ENCODE measurements at places on chromosomes 1 and 21. TPM values are rescaled to one million over a fixed set of nuclear protein-coding genes. Genes with fewer than 3 reads are reported as not detected.

The C1orf185 gene
- not detected for total RNA-seq

The MYBPH gene
- total RNA-seq, result not detected

The KCNE1 gene
- total RNA-seq, result 0.23 TPM

The NPPA gene
- not detected for total RNA-seq

The KCNJ15 gene
- total RNA-seq, result 0.61 TPM

The ST6GALNAC5 gene
- total RNA-seq, result 0.17 TPM

The AMY1C gene
- total RNA-seq, result not detected

The NRIP1 gene
- total RNA-seq, result 28.4 TPM

DNA sequence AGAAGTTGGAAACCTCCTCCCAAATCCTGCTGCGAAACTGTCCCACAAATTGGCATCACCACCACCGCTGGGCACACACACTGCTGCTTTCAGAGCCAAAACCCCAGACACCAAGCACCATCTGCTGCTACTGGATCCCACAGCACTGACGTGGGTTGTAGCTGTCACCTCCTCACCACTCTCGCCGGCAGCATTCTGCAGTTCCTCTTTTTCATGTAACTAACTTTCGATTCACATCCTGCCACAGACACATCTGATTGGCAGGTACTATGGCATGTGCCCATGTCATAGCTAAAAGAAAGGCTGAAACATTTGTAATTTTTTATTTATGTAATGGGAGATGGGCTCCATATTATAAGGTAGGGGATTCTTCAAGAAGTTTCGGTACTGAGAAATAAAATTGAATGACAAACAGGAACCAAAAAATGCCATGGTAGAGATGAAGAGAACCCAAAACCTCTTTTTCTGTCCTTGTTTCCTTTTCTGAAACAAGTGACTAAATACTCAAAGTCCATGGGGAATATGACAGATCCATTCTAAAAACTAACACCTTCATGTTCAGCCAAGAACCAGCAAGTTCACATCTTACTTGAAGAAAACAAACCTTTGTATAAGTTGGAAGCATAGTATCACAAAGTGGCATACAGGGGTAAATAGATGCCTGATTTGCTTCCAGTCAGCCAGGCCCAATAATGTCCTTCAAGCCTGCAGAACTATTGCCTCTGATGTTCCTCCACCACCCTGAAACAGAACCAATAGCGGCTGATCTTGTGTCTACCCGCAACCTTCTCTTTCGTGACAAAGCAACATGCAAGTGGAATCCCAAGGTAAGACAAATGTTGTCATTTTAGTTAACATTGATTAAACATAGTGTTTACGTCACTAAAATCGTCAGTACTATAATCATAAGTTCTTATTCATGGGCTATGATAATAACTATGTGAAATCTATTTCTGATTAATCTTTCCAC is 26.6 kb upstream of the RGS13 start:
- no peak for DNase-seq

- no peak for DNase-seq
These were observed 2.6 kb upstream of the TNNI1 start for GRCh38 chr1:201424146-201424545.

- peak; percentile 64 for DNase-seq
These were observed 21.8 kb downstream of the MMEL1 start for GRCh38 chr1:2611031-2611501.

GRCh38 chr1:41365320-41365633 is 4.0 kb downstream of the FOXO6 start:
- no peak for DNase-seq

GRCh38 chr1:228144193-228144992 is 4.3 kb downstream of the GUK1 start:
- peak; percentile 40 for DNase-seq

DNA sequence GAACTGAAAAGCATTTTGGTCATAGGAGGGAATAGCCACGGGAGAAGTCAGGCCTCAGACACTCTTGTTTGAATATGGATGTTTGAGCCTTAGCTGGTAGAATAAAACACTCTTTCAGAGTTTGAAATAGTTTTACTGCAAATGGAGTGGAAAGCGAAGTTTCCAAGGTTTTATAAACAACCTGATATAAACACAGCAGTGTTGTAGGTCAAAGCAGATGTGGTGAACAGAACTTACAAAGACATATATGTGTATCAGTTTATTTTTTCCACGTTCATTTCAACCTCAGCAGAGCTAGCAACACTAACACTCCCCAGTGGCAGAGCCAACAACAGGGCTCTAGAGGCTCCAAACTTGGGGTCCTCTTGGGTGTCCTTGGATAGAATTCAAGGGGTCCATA is 89.9 kb downstream of the WLS start:
- DNase-seq, result no peak

DNA sequence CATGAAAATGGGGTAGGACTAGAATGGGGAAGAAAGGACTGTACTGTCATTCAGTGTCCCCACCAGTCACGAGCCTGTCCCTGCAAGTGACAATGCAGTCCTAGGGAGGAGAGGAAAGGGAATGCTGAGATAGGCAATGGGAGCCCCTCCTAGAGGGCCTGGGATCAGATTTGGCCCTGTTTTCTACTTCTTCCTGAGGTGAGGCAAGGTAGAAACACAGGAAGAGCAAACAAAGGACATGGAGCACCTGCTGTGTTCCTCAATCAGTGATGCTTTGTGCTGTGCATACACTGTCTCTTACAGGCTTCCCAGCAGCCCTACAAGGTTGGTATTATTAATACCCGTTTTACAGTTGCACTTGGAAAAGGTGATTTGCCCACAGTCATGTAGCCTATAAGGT is 6.1 kb downstream of the FABP3 start:
- DNase-seq, result no peak

GRCh38 chr1:230167419-230167852 is 100.4 kb downstream of the GALNT2 start:
- DNase-seq, result no peak

DNA sequence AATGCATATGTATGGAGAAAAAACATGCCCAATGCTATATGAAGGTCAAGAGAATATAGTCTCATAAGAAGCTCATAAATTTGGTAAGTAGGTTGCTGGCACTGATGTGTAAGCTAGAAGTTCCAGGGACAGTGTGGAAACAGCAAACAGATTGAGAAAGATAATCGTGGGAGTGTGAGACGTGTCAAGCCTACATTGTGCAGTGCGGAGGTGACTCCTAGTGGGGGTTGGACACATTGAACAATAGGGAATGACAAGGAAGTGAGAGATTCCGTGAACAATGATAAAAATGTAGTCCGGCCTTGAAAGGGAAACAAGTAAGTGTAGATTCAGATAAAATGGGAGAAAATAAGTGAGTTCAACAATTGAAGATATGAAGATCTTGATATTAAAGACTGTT is 788.4 kb upstream of the PRMT6 start:
- no peak for DNase-seq

DNA sequence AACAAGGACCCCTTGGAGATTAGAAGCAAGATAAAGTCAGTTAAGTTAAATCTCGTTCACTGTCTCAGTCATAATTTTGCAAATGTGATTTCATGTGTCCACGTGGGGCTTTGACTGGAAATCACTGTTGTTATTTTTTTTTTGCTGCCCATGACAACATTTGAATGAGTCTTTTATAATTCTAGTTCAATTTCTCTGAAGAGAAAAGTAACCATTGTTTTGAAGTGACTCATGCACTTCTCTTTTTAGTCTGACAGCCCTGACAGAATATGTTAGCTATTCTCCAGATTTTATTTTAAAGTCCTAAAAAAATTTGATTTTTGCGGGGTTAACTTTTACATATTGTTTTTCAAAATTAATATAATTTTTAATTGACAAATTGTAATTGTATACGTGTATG is 30.7 kb upstream of the NLRP3 start:
- DNase-seq, result no peak

DNA sequence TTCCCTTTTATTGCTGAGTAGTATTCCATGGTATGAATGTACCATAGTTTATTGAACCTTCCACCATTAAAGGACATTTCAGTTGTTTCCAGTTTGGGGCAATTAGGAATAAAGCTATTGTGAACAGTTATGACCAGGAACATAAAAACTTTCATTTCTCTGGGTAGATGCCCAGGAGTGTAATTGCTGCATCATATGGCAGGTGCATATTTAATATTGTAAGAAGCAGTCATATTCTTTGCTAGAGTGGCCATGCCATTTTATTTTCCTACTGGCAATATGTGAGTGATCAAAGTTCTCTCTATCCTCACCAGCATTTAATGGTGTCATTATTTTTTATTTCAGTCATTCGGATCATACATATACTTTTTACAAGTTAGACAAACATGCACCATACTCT is 23.9 kb upstream of the H3-3A start:
- DNase-seq, result no peak

GRCh38 chr1:7584157-7584556 is 186.9 kb upstream of the VAMP3 start:
- DNase-seq, result no peak
